ENCODE measurements at places on chromosomes 6 and 20. TPM values are rescaled to one million over a fixed set of nuclear protein-coding genes. Genes with fewer than 3 reads are reported as not detected.

Gene MEP1A
- not detected for total RNA-seq

Gene PSORS1C2
- not detected for total RNA-seq

Gene F13A1
- not detected for total RNA-seq

Gene UST
- total RNA-seq, result 3.4 TPM

Gene SLC17A1
- total RNA-seq, result not detected

Gene PXDC1
- 87.6 TPM for total RNA-seq

Gene LAMA4
- 491 TPM for total RNA-seq

Gene SPDEF
- not detected for total RNA-seq

Gene LGSN
- not detected for total RNA-seq

Gene TRIM31
- not detected for total RNA-seq

Gene GRM1
- under 0.01 TPM for total RNA-seq

Gene GABRR2
- 0.19 TPM for total RNA-seq

Gene OR2J1
- not detected for total RNA-seq

Gene DDO
- total RNA-seq, result 0.36 TPM

Gene FOXA2
- not detected for total RNA-seq

Gene TCF21
- total RNA-seq, result not detected

Gene RNASET2
- 6.5 TPM for total RNA-seq

Gene OR2H1
- not detected for total RNA-seq

Gene CCN5
- 0.66 TPM for total RNA-seq

Gene EMILIN3
- total RNA-seq, result not detected

Gene NKX2-4
- total RNA-seq, result not detected

Gene ARMH2
- total RNA-seq, result not detected

Gene GPR63
- total RNA-seq, result 0.09 TPM

Gene ESR1
- under 0.01 TPM for total RNA-seq

Gene ZNF391
- 0.66 TPM for total RNA-seq

Gene SHLD1
- 1.3 TPM for total RNA-seq

Gene EDN1
- 168 TPM for total RNA-seq

Gene OTOR
- total RNA-seq, result not detected

Gene THEMIS
- not detected for total RNA-seq

Gene KCNK5
- total RNA-seq, result not detected
